ENCODE measurements at places on chromosomes 7 and 10. TPM values are rescaled to one million over a fixed set of nuclear protein-coding genes. Genes with fewer than 3 reads are reported as not detected.

The NUTM2E gene
- 0.73 TPM for total RNA-seq

The PNLIP gene
- total RNA-seq = not detected

The FAM25G gene
- total RNA-seq = not detected

DNA sequence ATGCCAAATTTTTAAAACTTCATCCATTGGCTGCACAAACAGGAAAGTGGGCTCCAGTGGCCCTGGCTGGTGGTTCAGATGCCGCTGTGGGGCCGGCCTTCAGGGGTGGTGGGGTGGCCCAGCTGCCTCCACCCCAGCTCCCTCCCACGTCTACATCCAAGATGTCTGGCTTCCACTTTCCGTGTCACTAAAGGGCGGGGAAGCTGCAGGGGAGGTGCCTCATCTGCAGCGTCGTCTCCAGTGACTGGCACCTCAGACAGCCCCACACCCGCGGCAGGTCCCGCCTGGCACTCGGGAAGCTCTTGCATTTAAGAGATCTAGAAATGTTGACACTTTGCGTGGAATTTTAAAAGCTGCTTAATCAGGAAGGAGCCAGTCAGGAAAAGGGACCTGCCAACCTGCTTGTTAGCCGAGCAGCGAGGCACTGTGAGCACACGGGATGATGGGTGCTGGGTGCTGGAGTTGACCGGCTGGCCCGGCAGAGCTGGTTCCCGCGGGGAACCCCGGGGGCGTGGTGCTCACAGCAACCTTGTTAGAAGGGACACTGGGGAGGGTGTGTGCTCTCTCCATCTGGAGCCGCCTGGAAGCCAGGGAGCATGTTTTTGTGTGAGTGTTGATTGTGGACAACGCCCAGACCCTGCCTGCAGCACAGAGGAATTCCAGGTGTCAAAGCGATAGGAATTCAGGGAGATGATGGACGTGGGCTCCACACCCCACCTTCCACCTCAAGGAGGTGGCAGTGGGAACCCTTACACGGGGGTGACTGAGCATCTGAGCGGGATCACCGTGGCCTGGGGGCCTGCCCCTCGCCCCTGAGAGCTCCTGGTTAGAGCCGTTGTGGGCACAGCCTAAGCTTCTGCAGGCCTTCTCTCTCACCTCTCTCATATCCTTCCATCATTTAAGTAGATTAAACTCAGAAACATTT lies 320.5 kb downstream of the PTPRN2 start:
- no peak for DNase-seq

- DNase-seq = no peak
These were observed 59.1 kb downstream of the PDGFA start for GRCh38 chr7:460374-461116.

All from breast epithelium (tissue), 4 donors.